Omental fat pad (tissue), 4 donors: ENCODE measurements at places on chromosomes 2 and 18. TPM values are rescaled to one million over a fixed set of nuclear protein-coding genes. Genes with fewer than 3 reads are reported as not detected.

Gene RNF144A
- total RNA-seq, result 13.7 TPM

Gene IMPACT
- total RNA-seq, result 14.9 TPM

Gene MARCO
- total RNA-seq, result 29.0 TPM

Gene REEP1
- total RNA-seq, result 4.6 TPM

Gene ATP5F1A
- total RNA-seq, result 322 TPM

DNA sequence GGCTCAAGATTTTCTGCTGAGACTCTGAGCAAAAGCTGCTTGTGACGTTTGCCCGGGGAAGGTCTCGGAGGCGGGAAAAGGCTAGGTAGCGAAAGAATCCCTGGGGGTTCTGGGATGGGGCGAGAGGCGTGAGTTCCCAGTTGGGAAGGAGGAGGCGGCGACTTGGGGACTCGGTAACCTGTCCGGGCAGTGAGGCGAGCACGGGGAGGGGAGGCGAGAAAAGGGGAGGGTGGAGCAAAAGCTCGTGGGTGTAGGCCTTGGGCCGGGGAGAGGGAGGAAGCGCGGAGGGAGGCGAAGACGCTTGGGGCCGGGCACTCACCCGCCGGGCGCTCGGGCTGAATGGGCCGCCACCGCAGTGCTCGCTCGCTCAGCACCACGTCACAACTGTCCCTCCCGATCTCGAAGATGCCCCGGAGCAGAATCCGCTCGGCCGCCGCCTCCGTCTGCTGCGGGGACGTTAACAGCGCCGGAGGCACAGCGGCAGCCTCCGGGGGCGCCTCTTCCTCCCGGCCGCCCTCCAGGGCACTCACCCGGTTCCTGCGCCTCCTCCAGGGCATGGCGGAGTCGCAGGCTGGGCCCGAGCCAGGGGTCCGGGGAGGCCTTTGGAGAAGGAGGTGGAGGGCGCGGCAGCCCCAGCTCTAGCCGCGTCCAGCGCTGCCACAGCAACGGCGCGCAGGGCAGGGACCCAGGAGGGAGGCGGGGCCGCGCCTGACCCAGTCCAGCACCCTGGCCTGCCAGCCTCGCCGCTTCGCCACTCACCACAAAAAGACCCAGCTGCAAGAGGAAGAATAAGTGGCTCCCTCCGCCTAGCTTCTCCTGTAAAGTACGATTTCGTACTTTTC lies at the start of gene CERKL:
CERKL (minus strand) TSS at position 656 of the 842 bp plus-strand sequence; CDS start at position 557, 99 bp downstream.
- no peak for DNase-seq

DNA sequence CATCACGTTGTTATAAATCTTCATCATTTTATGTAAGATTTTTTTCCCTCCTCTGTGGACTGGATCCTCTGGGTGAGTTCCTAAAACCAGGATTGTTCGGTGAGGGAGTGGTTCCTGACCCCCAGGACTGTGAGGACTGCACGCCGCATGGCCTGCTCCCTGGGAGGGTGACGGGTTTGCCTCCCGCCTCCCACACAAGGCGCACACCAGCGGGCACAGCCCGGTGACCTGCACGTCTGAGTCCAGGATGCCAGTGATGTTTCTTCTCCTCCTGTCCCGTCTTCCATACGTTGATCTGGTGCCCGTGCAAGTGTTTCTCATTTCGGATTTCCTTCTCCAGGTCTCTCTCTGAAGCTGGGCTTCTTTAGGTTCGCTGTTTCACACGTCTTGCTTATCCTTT lies 27.1 kb downstream of the CTDP1 start:
- DNase-seq, result no peak

DNA sequence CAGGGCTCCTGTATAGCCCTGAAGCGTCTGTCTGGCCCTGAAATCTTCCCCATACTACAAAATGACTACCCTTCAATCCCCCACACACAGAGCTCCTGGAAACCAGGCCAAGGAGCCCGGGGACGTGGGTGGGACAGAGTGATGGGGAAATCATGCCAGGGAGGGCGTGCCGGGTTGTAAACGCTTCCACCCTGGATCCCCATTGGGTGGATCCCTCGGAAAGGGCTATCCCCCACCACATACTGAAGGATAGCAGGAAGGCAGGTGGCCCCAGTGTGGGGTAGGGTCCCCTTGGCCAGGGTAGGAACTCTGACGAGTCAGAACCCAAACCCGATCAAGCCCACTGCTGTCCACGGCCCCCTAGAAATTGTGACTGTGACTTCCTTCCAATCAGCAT lies 91.7 kb downstream of the INHBB start:
- DNase-seq, result no peak

DNA sequence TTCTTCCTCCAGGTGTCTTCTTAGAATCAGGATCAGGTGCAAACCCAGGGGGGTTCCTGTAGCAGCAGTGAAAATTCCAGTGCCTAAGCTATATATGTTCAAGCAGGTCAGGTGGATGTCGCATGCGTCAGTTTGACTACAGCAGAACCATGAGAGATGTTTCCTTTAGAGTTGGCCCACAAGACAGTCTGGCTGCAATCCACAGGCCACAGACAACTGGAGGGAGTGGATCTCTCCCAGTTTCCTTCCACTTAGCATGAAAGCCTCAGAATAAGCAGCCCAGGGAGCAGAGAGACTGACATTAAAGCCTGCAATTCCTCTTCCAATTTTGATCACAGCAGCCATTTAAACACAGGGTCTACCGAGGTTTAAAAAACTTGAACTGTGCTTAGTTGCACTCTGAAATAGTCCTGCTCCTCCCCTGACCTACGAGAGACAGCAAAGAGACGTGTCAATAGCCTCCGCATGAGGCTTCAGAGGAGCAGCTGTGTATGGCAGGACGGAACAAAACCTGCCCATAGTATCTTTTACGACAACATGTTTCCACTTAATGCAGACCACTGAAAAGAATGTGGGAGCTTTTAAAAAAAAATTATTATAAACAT lies 988 bp upstream of the KCNE4 start:
- DNase-seq, result no peak

DNA sequence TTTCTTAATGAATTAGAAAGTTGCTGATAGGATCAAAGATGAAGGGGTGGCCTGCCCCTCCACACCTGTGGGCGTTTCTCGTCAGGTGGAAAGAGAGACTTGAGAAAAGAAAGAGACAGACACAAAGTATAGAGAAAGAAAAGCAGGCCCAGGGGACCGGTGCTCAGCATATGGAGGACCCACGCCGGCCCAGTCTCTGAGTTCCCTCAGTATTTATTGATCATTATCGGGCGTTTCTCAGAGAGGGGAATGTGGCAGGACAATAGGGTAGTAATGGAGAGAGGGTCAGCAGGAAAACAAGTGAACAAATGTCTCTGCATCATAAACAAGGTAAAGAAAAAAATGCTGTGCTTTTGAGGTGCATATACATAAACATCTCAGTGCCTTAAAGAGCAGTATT lies 144.3 kb downstream of the CCDC102B start:
- DNase-seq, result no peak

DNA sequence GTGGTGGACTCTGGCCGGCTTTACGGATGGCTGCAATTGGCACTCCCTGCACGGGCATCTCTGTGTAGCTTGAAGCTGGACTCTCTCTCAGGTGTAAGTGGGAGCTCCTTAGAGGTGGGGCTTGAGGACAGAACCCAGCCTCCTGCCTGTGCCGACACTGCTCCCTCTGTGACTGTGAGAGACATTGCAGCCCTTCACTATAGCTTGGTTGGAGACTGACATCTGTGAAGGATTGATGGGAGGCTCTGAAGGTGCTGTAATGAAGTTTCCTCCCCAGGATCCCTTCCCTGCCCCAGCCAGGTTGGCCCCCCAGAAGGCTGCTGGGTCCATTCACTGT lies 166.7 kb downstream of the SH3RF3 start:
- no peak for DNase-seq

DNA sequence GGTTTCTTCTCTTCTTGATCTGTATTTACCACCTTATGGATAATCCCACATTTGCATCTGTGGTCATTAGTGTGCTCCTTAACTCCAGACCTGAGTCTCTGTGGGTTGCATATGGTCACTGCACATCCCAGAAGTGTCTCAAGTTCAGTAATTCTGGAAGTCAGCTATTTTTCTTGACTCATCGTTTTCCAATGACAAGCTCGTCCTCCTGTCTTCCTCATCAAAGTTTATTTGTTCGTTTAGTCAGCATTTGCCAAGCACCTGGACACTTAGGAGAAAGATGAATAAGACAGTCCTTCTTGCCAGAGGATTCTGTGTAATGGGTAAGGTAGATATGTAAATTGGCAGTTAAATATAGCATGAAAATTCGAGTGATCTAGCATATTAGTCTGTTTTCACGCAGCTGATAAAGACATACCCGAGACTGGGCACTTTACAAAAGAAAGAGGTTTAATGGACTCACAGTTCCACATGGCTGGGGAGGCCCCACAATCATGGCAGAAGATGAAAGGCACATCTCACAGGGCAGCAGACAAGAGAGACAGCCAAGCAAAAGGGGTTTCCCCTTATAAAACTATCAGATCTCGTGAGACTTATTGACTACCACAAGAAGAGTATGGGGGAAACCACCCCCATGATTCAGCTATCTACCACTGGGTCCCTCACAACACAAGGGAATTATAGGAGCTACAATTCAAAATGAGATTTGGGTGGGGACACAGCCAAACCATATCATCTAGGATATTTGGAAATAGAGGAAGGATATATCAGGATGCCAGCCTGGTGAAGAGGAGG lies 19.4 kb downstream of the FASTKD2 start:
- DNase-seq, result no peak

DNA sequence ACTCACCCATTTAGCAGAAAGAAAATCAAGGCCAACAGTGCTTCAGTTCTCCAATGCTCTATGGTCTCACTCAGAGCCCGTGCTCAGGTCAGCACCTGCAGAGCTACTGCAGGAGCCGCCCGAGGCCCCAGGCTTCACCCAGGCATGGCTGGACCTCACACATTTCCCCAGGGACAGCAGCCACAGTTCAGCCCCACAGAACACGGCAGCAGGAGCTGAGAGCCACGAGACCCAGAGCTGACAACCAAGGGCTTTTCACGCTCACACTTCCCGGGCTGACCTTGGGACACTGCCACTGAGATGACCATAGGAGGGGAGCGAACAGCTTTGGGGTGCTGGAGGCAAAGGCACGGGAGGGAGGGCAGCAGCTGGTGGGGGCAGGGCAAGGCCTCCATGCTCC lies 4.2 kb downstream of the TMEM18 start:
- DNase-seq, result no peak

DNA sequence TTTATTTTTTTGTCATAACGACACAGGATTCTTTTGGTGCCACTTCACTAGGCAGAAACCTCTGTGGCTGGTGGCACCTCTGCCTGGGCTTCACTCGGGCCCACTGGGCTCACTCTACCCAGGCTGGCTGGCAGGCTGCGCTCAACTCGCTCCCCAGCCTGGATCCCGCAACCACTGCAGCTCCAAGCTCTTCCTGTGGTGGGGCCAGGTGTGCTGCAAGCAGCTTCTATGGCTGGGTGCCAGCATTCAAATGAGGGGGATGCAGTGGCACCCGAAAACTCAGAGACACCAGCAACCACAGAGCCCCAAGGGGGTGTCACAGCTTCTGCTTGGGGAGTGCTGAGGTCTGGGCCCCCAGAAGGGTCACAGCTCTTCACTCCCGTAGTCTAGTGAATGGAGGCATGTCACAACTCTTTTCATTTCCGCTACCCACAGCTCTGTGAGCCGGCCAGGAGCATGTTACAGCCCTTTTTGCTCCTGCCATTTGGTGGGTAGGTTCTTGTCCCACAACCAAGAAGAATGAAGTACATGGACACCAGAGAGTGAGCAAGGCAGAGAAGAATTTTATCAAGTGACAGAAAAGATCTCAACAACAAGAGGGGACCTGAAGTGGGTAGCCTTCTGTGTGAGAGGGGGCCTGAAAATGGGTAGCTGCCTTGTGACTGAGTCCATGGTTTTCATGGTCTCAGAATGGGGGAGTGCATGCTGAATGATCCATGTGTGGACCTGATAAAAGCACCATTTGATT lies 170.1 kb downstream of the UBR3 start:
- no peak for DNase-seq

GRCh38 chr18:23399067-23399466 lies 54.0 kb upstream of the RIOK3 start:
- DNase-seq, result no peak

- no peak for DNase-seq
Measured at GRCh38 chr2:182917924-182918323, 51.5 kb upstream of the FRZB start.

- DNase-seq, result no peak
Measured at GRCh38 chr2:174632841-174633622, 35.4 kb upstream of the WIPF1 start.

GRCh38 chr2:110874453-110875383 lies 142.3 kb downstream of the ACOXL start:
- no peak for DNase-seq

DNA sequence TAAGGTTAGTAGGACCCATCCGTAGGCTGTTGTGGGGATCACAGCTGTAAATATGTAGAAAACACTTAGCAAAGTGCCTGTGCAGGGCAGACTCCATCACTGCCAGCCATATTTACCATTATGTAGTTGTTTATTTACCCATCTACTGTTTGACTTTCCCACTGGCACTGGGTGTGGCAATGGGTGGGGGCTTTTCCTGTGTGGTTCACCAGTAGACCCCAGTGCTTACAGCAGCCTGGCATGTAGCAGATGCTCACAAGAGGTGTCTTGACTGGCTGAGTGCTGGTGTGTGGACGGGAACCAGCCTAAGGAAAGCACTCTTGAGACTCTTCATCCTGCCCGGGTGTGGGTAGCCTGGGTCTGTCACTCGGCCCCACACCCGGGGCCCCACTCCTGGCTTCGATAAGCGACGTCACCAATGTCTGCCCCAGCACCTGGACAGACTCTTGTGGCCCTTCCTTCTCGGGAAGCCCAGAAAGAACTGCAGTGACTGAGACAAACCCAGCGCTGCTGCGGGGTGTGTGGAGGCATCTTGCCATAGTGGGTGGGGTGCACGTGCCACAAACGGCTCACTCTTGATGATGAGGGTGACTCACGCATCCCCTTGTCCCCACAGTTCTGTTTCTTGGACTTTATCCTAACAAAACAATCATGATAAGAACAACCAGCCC lies 78.3 kb downstream of the HDAC4 start:
- DNase-seq, result no peak

DNA sequence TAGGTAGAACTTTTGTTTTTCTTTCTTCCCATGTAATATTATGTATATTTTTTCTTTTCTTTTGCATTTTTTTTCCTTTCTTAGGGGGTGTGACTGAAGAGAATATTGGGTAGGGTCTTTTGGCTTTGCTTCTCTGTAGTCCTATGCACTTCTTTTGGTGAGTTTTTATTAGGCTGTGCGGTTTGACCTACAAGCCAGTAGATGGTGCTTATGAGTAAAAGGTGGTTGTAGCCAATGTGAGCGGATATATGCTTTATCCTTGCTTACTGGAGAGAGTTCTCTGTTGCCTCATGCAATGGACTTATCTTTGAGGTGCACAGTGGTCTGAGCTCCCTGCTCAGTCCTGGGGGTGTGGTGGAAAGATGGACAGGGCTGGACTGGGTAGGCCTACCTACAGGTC lies 52.7 kb downstream of the DSEL start:
- DNase-seq, result no peak
